ENCODE measurements at places on chromosomes 3 and 15.

- H3K36me3 ChIP-seq: no peaks in the 10 kb centered on the region
- no peak overlapping the region for H3K27ac ChIP-seq
- no peak overlapping the region for H3K4me3 ChIP-seq
Measured at GRCh38 chr3:156630773-156631093, 43.7 kb upstream of the TIPARP start.

DNA sequence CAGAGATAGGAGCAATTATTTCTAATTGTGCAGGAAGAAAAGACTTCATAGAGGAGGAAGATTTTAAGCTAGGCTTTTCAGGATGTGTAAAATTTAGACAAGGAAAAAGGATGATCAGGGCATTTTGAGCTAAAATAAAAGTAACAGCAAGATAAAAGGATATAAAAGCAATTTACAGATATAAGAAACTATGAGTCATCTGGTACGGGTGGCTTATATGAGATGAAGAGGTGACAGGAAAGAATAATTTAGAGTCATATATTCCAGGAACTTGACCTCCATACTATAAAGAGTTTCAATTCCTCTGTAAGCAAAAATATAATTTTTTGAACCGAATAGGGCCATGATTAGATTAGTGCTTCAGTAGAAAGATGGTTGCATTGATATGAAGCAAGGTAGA lies 273.7 kb downstream of the RBMS3 start:
- H3K4me1 ChIP-seq: no peaks in the 10 kb centered on the region
- H3K27me3 ChIP-seq: no peaks in the 10 kb centered on the region
- DNase-seq: no peak
- H3K36me3 ChIP-seq: no peaks in the 10 kb centered on the region
- H3K27ac ChIP-seq: no peak overlapping the region

GRCh38 chr3:180188512-180189309 lies 152.0 kb upstream of the PEX5L start:
- no peaks in the 10 kb centered on the region for H3K36me3 ChIP-seq
- no peaks in the 10 kb centered on the region for H3K4me1 ChIP-seq
- no peaks in the 10 kb centered on the region for H3K27me3 ChIP-seq
- DNase-seq: no peak
- H3K27ac ChIP-seq: no peak overlapping the region

DNA sequence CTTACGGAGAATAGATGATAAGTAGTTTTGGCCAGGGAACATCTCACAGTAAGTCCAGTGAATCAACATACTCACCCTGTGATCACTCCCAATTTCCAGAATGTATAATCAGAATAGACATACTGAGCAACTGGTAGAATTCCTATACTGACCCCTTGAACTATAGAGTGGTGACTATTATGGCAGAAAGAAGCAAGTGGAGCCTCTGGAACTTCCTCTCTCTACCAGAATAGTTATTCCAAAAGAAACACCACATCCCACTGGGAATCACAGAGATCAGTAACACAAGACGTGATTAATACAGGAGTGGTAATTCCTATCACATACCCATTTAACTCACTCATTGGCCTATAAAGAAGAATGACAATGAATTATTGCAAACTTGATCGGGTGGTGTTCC lies 50.1 kb upstream of the TRIM42 start:
- H3K27ac ChIP-seq: no peak overlapping the region
- no peaks in the 10 kb centered on the region for H3K27me3 ChIP-seq
- no peak for DNase-seq
- H3K4me1 ChIP-seq: no peaks in the 10 kb centered on the region
- no peaks in the 10 kb centered on the region for H3K36me3 ChIP-seq
- H3K4me3 ChIP-seq: no peak overlapping the region

DNA sequence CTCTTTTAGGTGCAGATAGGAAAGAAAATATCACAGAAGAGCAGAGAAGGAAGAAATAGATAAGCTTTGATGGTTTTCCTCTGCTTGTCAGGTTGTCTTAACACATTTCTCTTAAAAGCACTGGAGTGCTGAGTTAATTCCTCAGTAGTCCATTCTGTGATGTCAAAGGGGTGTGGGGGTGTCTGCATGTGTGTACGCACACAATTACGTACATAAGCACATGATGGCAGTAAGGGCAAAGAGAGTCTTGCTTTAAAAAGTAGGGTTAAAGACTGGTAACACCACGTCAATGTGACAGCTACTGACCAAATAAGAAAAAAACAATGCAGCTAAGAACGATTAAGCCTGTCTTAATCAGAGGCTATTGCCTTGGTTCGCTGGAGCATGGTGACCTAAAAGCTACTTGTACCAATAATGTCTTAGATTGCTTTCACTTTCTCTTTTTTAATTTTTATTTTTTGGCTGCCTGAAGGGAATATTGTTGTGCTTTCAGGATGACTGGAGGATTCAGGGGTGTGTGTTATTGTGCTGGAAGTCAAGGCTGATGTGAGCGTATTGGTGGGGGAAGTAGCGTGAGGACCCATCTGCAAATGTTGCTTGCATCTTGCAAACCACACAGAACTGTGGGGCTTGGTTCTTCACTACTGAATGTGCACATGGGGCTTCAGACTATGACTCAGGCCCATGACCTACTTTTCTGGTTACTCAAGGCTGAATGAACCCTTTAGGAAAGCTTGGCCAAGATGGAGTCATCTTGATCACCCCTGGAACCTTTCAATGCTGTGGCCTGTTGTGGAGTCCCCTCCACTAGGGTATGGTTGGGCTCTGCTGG lies 417.8 kb upstream of the TPM1 start:
- H3K4me3 ChIP-seq: no peak overlapping the region
- no peaks in the 10 kb centered on the region for H3K4me1 ChIP-seq
- no peaks in the 10 kb centered on the region for H3K36me3 ChIP-seq

- no peaks in the 10 kb centered on the region for H3K27me3 ChIP-seq
- no peak for DNase-seq
- H3K4me3 ChIP-seq: no peak overlapping the region
- H3K4me1 ChIP-seq: peaks cover 6% of the 10 kb centered on the region
- H3K36me3 ChIP-seq: no peaks in the 10 kb centered on the region
- H3K27ac ChIP-seq: no peak overlapping the region
Measured at GRCh38 chr3:95356764-95357501, 1294.1 kb downstream of the NSUN3 start.

DNA sequence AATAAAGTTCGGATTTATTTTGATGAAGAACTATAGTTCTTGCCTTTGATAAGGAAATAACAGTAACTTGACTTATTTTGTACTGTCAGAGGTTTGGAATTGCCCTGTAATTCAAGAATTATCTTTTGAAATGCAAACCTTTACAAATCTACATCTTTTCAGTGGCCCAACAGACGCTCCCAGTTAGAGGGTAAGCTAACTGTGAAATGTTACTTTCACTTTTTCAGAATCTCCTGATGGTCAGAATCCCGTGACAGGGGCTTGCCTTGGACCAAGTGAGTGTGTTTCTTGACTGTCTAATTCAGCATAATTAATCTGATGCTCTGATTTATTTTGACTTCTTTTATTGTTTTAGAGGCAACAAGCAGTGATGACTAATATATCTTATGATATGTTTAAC lies 262.5 kb downstream of the PLOD2 start:
- H3K27ac ChIP-seq: no peak overlapping the region
- H3K27me3 ChIP-seq: no peaks in the 10 kb centered on the region
- no peak for DNase-seq
- H3K4me3 ChIP-seq: no peak overlapping the region

DNA sequence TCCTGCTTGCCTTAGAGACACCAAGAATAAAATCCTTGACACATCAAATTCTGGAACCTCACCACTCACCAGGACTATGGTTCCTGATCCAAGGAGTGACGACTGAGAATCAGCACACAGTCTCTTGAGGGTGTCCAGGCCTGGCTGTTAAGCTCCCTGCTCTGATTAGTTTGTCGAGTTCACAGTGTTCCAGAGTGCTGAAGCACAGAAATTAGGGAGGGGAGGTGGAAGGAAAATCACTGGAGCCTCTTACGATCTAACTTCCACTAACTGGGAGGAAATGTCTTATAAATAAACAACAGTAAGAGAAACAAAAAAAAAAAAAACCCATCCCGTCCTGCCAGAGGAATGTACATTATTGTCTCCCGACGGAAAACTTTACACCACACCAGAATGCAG lies 330.2 kb downstream of the TIGIT start:
- H3K36me3 ChIP-seq: no peaks in the 10 kb centered on the region
- DNase-seq: no peak
- H3K27me3 ChIP-seq: no peaks in the 10 kb centered on the region

DNA sequence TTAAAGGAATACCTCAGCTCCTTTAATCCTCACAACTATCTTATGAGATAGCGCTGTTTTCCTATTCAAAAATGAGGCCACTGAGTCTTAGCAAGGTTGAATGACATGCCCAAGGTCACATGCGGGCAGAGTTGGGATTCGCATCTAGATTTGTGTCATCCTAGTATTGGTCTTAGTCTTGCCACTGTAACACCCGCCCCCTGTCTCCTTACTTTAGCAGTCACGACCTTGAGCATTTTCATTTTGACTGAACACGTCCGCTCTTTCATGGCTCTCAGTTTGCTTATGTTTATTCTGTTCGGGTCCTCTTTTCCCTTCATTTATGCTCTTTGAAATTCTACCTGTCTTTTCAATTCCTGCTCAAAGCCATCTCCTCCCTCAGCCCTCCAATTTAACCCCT lies 112.5 kb upstream of the CADPS start:
- no peak for DNase-seq
- H3K27ac ChIP-seq: no peak overlapping the region
- H3K27me3 ChIP-seq: no peaks in the 10 kb centered on the region
- H3K4me1 ChIP-seq: no peaks in the 10 kb centered on the region
- H3K4me3 ChIP-seq: no peak overlapping the region
- no peaks in the 10 kb centered on the region for H3K36me3 ChIP-seq

- no peak overlapping the region for H3K27ac ChIP-seq
- H3K36me3 ChIP-seq: no peaks in the 10 kb centered on the region
- no peak for DNase-seq
- H3K27me3 ChIP-seq: peaks cover 39% of the 10 kb centered on the region
- peak overlapping the region; percentile 7 for H3K4me3 ChIP-seq
- peaks cover 5% of the 10 kb centered on the region for H3K4me1 ChIP-seq
Measured at GRCh38 chr15:31483053-31483985, 156.7 kb downstream of the KLF13 start.

DNA sequence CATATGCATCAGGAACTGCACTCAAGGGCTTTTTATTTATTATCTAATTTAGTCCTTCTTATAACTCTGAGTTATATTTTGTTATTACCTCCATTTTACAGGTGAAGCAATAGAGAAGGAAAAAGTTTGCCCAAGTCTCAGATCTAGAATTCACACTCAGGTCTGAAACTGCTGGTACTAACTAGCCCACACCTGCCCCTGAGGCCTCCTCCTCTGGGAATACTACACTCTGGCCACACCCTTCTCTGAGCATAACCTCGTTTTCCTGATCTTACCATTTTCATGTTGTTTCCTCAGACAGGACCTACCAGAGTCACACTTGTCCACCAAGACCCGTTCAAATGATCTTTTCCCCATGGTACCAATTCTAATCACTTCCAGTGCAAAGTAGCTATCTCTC lies 94.1 kb upstream of the CHRM5 start:
- no peak overlapping the region for H3K4me3 ChIP-seq
- no peak for DNase-seq
- H3K36me3 ChIP-seq: no peaks in the 10 kb centered on the region

DNA sequence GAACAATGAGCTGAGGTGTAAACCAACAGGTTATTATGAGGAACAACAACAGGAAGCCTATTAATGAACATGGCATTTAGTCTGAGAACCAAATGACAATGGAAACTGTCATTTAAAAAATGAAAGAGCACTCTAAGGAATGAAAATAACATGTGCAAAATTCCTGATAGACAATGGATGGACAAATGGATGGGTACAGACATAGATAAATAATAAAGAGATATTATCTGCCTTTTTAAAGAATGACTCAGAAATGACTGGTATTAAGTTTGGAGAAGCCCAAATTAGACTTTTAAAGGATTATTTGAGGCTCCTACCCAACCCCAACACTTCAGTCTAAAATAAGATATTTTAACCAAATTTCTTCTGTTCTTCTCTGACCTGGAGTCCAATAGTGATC lies 650.5 kb upstream of the ZNF385D start:
- no peaks in the 10 kb centered on the region for H3K27me3 ChIP-seq
- H3K36me3 ChIP-seq: no peaks in the 10 kb centered on the region
- DNase-seq: no peak
- H3K4me1 ChIP-seq: no peaks in the 10 kb centered on the region
- no peak overlapping the region for H3K27ac ChIP-seq
- H3K4me3 ChIP-seq: no peak overlapping the region

DNA sequence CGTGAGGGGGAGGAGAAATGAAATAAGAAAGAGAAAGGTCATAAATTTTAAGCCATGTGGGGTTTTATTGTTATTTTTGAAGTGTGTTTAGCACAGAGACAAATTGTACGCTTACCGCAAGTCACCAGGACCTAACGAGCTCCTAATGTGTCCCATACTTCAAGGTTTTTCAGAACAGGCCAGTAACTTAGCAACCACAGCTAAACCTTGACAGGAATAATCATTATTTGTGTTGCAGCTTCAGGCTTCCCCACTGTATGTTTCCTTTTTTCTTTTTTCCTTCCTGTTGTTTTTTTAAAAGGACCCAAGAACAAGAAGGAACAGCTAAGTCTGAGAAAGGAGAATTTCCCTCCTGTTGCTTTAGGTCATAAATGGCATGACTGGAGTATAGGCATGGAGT lies 160.8 kb downstream of the TUSC7 start:
- no peak overlapping the region for H3K4me3 ChIP-seq
- H3K27ac ChIP-seq: no peak overlapping the region
- no peaks in the 10 kb centered on the region for H3K4me1 ChIP-seq
- no peaks in the 10 kb centered on the region for H3K27me3 ChIP-seq
- no peak for DNase-seq

DNA sequence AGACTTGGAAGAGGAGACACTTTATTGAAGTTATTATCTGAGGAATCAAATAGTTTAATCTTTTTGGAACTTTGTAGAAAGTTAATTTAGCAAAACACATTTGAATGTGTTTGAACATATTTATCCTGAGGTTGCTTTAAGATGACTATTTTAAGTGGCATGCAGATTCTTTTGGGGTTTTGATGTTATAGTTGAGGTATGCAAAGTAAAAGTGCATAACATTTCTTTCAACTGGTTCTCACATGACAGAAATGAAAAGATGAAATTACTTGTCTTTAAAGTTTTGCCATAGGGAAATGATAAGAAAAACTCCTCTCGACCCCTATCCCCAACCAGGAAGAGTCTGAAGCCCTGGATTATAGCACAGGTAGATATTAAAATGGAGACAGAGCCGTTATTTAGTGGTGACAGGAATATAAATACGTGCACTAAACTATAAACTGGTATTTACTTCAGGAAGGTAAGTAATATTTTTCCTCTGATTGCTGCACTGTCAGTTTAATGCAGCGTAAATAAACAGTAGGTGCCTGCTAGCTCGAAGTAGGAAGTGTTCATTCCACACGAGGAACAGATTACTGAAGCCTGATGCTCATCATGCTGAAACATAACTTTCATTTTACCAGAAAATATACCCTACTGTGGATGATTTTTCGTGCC lies 15.1 kb upstream of the SATB1 start:
- no peak for DNase-seq
- H3K4me1 ChIP-seq: peaks cover 6% of the 10 kb centered on the region
- H3K27ac ChIP-seq: no peak overlapping the region
- no peak overlapping the region for H3K4me3 ChIP-seq

All from H1 (cell line).